ENCODE measurements at places on chromosomes 11 and 22.

DNA sequence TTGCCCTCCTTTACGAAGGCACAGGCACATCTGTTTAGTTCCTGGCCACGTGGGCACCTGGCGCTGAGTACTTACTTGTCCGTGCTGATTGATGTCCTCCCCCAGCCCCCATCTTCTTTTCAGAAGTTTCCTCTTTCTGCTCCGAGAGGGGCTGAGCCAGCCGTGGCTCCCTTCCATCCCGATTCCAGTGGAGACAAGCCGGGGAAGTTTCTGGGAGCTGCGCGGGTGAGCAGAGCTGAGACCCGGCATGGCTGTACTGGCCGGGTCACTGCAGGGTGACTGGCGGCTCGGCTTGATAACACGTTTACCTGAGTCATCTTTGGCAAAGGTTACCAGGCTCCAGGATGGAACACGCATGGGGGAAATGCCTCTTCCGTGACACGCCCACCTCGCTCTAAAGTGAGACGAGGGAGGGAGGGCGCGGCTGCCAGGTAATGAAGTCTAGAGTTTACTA, 45.4 kb upstream of the ATXN10 start:
- DNase-seq, result no peak

- DNase-seq, result no peak
Observed at GRCh38 chr22:38870791-38871359, 1.1 kb downstream of the CBX6 start.

DNA sequence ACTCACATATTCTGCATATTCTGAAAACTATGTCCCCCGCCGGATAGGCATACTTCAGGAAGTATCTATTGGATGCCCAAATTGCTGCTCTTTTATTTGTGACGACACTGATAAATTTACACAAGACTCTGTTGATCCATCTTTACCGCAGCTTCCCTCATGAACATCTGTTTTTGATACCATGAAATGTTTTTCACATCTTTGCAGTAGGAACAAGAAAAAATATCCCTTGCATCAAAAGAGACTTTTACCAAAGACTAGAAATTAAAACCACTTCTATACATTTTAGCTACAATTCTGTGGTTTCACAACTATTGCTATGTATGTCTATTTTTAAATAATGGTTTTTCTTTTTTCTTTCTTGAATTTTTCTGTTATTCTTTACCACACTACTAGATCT, 15.3 kb downstream of the POU2AF2 start:
- no peak for DNase-seq

GRCh38 chr11:59176330-59176729, 4.4 kb downstream of the DTX4 start:
- DNase-seq, result no peak

GRCh38 chr11:36419791-36420424, 90.2 kb downstream of the TRAF6 start:
- no peak for DNase-seq

DNA sequence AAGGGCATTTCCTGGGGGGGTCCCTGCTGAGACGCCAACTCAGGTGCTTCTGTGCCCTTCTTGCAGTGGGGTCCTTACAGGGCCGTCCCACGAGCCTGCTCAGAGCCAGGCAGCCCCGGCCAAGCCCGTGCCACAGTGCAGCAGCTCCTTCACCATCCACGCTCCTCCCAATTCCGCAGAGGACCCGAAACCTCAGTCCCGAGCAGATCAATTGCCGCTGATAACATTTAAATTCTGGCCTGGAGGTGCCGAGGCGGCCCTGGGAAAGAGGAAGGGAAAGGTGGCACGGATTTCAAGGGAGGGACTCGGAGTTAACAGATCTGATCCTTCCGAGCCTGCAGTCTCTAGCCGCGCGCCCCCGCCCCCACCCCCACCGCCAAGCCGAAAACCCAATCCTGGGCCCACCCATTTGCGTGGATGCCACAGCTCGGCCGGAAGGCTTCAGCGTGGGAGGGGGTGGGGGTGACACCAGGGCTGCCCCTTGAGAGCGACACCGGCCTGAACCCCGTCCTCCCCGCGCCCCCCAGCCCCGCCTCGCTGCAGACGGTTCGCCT, 32.3 kb upstream of the JAM3 start:
- no peak for DNase-seq

DNA sequence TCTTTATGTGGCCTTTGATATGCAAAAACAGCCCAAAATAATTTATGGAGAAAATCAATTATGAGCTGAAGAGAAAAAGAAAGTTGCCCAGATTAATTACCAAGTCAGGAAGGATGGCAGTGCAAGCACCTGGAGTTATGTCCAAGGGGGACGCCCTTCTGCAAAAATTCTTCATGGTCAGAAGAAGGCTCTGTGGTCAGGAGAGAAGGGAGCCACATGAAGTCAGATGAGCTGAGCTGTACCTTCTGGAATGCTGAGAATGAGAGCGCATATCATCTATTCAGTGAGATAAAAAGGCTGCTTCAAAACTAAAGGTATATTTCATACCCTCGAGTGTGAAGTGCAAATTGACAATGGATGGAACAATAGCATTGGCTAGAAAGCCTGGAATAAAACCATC, 607.4 kb downstream of the NTM start:
- no peak for DNase-seq

GRCh38 chr22:49450498-49450897, 377.2 kb downstream of the BRD1 start:
- DNase-seq, result no peak

- no peak for DNase-seq
Observed at GRCh38 chr11:68997995-68998348, 15.1 kb downstream of the MRGPRF start.

GRCh38 chr22:50209893-50210292, 9.1 kb downstream of the SELENOO start:
- DNase-seq, result peak; percentile 69

- no peak for DNase-seq
Observed at GRCh38 chr22:25853501-25854284, 111.7 kb downstream of the MYO18B start.

DNA sequence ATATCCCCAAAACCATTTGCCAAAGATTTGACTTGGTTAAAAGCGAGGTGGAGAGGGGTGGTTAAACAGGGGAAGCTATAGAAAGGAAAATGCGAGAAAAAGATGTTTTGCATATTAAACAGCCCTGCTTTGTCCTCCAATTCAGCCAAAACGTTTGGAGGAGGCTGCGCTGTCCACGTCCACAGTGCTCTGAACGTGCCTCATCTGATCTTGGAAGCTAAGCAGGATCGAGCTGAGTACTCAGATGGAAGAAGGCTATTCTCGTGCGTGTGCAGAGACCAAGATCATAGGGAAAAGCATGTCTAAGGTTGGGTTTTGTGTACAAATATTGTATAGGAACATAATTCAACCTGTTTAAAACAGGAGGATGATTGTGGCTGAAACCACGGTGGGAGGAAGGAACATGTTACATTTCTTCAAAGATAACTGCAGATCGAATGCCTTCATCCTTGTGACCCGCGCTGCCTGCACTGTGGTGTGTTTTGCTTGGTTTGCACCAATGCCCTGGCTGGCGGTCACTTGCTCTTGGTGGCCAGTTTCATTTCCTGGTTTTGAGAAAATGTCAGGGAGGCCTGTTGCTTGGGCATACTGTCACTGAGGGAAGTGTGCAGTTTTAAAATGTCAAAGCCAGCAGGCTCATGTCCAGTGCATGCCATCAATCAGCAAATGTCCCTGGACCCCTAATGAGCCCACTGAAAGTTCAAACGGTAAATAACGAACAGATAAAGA, 40.4 kb downstream of the FLI1 start:
- no peak for DNase-seq

GRCh38 chr22:42624551-42625106, 9.9 kb upstream of the POLDIP3 start:
- DNase-seq, result no peak

DNA sequence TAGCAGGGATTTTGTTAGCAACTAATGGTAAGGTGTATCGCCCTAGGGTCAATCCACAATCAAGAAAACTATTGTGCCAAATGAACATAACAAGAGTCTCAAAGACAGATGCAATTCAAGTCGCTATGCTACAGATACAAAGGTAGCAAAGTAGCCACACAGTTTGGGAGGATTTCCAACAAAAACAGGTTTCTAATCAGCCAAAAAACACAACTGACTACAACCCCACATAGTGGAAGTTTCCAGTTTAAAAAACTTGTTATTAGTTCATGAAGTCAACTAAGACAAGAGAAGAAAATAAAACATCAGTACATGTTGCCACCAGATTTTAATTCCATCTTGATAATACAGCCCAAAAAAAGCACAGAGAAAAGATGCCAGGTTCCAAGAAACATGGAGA, 38.0 kb downstream of the MYH9 start:
- no peak for DNase-seq

DNA sequence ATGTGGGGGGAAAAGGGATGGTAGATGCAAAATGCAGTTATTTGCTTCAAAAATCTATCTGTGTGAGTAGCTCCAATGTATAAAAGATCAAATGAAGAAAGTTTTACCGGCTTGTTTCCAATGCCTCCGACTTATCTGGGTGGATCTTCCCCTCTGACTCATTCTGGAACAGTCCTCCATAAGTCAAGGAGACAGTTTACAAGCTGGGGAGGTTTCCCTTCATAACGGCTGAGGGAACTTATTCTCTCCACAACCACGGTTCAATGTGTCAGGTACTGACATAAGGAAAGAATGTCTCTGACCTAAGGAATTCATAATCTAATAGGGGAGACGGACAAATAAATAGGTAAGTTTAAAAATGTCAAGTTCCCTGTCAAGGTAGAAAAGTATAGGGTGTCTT, 49.7 kb upstream of the BIRC3 start:
- DNase-seq, result no peak

- no peak for DNase-seq
Observed at GRCh38 chr11:114105611-114106010, 46.1 kb downstream of the ZBTB16 start.

GRCh38 chr22:45270095-45271020, 14.4 kb upstream of the UPK3A start:
- no peak for DNase-seq

DNA sequence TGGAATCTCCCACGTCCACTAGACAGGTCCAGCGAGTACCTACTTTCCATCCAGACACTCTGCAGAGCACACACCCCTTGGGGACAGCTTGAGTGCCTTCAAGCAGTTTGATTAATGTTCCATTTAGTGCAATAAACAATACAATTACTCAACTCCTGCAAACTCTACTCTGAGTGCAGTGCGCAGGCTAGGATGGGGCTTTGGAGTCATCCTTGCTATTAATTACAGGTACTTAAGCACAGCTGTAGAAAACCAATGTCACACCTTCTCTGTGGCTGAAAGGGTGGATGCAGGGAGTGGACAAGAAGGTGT, 82.6 kb downstream of the MN1 start:
- DNase-seq, result no peak

- DNase-seq, result no peak
Observed at GRCh38 chr22:39109361-39109760, 12.3 kb downstream of the APOBEC3H start.

DNA sequence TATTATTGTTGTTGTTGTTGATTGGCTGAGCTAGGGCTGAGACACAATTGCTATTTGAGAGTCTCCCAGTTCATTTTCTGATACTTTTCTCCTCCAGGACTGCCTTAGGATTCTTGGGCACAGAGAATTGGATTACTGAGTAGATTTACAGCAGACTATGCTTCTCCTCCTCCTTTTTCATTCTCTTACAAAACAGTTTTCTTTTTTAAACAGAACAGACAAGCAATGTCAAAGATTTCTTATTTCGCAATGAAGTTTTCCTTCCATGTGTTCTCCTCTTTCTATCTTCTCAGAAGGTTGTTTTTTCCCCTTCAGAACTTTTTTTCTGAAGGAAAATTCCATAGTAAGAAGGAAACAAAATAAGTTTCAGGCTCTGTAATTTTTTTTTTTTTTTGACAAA, 19.8 kb upstream of the TIMP3 start:
- DNase-seq, result no peak

DNA sequence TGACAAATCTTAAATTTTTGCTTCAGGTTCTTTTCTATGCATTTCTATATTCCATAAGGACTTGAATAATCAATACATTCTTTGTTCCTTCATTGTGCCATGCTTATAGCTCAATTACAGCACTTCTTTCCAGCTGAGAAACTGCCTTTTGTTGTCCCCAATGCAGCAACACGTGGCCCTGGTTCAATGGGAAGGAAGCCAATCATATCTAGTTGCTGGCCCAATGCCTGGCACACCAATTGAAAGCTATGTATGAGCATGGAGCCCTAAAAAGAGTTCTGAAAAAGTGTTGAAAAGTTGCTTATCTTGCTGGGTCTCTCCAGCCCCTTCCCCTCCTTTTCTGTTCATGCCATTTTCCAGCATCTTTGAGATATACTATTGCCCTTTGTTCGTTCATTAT, 448.0 kb upstream of the FAT3 start:
- DNase-seq, result no peak

DNA sequence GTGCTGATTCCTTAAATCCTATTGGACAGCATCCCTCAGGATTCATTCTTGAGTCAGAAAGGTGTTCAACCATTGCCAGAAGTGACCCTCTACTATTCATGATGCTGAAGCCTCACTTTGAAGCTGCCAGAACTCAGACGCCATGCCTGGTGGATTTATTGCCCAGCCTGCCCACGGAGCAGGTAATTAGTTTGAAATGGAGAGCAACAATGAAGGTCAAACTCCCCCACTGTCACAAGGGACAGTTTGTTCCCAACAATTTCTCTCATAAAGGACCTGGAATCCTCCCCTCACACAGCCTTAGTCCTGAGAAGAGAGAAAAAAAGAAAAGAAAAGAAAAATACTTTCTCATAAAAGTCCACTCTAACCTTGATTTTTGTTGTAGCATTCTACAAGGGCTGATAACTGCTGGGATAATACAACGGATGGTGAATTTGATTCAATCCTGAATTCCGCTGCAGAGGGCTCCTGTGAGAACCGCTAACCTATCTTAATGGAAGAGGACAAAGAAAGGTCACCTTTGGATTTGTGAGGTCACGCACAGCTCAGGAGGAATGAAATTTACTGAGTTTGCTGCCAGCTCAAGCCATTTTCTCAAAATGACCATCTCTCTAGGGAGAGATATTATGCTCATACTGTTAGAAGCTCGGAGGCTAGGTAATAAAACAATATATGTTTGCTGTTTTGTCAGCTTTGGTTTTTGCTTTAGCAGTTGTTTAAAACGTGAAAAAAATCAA, 161.6 kb upstream of the SYN3 start:
- DNase-seq, result no peak

DNA sequence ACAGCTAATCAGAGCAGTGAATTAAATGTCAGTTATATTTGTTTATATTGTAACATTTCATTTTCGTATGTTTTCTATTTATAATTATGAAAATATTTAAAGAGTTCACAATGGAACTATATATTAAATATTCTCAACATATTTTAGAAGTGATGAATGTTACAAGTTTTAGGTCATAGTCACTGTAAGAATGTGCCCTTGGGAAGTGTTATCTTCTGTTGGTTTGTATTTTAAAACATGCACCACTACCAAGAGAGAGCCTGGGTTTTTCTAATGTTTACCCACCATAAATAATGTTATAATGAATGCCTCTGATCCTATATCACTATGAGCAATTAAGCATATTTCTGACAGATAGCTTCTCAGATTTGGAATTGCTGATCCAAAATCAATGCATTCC, 171.0 kb downstream of the BCR start:
- no peak for DNase-seq

GRCh38 chr11:33133761-33134160, 27.5 kb downstream of the CSTF3 start:
- DNase-seq, result no peak

All from GM18507 (cell line).